Stimulated activated CD4-positive, alpha-beta T cell treated with anti-CD3 and anti-CD28 coated beads, Interleukin-1b, Interleukin-23, amount 100 ng/mL, for 48 hours (primary cell): ENCODE measurements at places on chromosomes 13 and 19.

- DNase-seq = no peak
Observed at GRCh38 chr19:30363073-30363472, 9.1 kb upstream of the ZNF536 start.

GRCh38 chr19:19296953-19297689 lies 23.2 kb downstream of the SUGP1 start:
- no peak for DNase-seq

DNA sequence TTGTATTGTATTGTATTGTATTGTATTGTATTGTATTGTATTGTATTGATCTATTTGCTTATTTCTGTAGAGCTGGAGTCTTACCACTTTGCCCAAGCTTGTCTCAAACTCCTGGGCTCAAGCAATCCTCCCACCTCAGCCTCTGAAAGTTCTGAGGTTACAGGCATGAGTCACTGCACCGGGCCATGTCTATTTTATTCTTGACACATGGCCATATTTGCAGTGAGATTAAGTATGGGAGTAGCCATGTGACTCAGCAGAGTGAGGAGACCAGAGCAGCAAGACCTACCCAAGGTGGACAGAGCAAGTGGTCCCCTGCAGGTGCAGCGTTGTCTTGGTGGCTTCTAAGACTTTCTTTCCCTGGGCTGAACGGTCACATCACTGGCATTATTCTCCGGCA lies 49.1 kb upstream of the UBAC2 start:
- peak; percentile 11 for DNase-seq

- peak; percentile 5 for DNase-seq
Observed at GRCh38 chr19:53432088-53432661, 391 bp downstream of the ZNF761 start.

GRCh38 chr13:98504029-98504351 lies 72.9 kb downstream of the STK24 start:
- DNase-seq = no peak
